ENCODE measurements at places on chromosomes 2 and 18. TPM values are rescaled to one million over a fixed set of nuclear protein-coding genes. Genes with fewer than 3 reads are reported as not detected.

The PCARE gene
- not detected for total RNA-seq

The C1D gene
- 16.4 TPM for total RNA-seq

The TRABD2A gene
- total RNA-seq, result 170 TPM

The APCDD1 gene
- total RNA-seq, result not detected

The MYCN gene
- not detected for total RNA-seq

The DBI gene
- 23.6 TPM for total RNA-seq

The CNDP1 gene
- total RNA-seq, result 0.39 TPM

The RNF125 gene
- 107 TPM for total RNA-seq

The RUFY4 gene
- 0.85 TPM for total RNA-seq

The BCL2 gene
- total RNA-seq, result 40.1 TPM

The ANKRD23 gene
- total RNA-seq, result 6.2 TPM

The C2orf80 gene
- total RNA-seq, result not detected

The SLC16A14 gene
- total RNA-seq, result 0.63 TPM

The PPM1G gene
- total RNA-seq, result 30.4 TPM

The TMEM131 gene
- total RNA-seq, result 33.6 TPM

The UGT1A8 gene
- not detected for total RNA-seq

The EMILIN1 gene
- total RNA-seq, result 0.25 TPM

Measured in CD4-positive, alpha-beta T cell (primary cell).